ENCODE measurements at places on chromosomes 4 and X.

DNA sequence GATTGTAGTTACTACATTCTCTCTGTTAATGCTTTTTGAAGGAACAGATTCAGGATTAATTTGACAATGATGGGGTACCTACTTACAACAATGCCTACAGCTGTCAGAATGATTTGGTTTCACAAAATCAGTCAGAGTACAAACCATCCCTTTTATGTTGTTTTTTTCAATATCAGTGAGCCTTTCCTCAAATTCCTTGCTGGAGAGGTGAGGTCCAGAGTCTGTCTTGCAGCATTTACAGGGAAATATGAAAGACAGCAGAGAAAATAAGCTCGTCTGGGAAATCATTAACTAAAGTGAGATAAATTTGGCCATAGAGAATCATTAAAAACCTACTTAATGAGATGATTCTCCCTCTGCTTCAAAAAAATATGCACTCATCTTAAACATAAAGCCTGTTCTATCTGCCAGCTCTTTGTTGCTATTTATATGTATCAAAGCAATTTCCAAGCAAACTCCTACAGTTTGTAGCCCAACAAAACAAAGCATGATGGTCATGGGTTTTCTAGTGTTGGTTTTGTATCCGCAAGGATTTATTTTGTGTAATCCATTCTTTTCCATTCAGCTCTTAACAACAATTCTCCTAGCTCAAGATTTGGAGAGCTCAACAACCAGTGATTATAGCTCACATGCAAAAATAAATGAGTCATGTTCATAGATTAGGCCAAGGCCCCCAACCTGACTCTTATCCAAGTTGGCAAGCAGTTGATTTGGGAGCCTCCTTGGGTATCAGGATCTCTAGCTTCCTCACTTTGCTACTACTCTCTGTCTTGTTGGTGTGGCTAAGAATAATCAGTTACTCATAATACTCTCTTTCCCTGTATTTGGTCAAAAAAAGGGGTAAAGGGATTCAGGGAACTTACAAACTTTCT, 222.6 kb downstream of the ENOX2 start:
- DNase-seq, result no peak

- no peak for DNase-seq
These were observed 62.8 kb downstream of the SH3KBP1 start for GRCh38 chrX:19824603-19825002.

DNA sequence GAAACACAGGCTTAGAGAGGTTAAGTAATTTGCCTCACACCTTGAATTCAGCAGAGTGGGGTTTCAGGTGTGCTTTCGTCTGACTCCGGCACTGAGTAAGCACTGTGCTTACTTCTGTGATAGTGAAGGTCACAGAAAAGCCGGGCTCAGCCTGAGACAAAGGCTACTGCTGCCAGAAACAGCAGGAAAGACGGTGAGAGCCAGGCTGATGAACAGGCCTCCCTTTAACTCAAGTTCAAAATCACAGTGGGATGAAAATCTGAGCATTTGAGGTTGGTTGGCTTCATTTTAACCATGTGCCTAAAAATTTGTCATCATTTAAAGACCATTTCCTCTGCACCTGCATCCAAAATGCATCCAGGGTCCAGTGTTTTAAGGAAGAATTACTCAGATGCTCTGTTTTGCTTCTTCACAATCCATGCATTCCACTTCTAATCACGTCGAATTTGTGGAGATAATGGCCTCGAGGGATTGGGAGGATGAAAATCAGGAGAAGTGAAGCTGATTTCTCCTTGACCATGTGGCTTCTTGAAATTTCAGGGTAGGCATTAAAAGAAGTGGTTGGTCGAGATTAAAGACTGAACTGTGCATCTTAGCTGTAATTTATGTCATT, 121.2 kb upstream of the LNX1 start:
- no peak for DNase-seq

GRCh38 chr4:129264008-129264657, 168.2 kb downstream of the C4orf33 start:
- no peak for DNase-seq

- no peak for DNase-seq
These were observed 797 bp downstream of the TXLNG start for GRCh38 chrX:16786791-16787735.

Measured in stimulated activated CD8-positive, alpha-beta memory T cell treated with anti-CD3 and anti-CD28 coated beads, Interleukin-12 subunit alpha, Interleukin-12 subunit beta, amount 100 ng/mL, for 1 hour (primary cell).